Left cardiac atrium (tissue), 4 donors: ENCODE measurements at places on chromosomes 4 and X. TPM values are rescaled to one million over a fixed set of nuclear protein-coding genes. Genes with fewer than 3 reads are reported as not detected.

SLC6A14 gene
- not detected for total RNA-seq

LRAT gene
- 0.29 TPM for total RNA-seq

CXCL8 gene
- 3.1 TPM for total RNA-seq

GLRA2 gene
- not detected for total RNA-seq

DGAT2L6 gene
- not detected for total RNA-seq

DUX4 gene
- total RNA-seq, result not detected

MCF2 gene
- 0.24 TPM for total RNA-seq

TMEM255A gene
- 1.4 TPM for total RNA-seq

SGCB gene
- 74.5 TPM for total RNA-seq

TASL gene
- 0.53 TPM for total RNA-seq

LRP2BP gene
- total RNA-seq, result 1.9 TPM

UBE2K gene
- 52.2 TPM for total RNA-seq

SPOCK3 gene
- not detected for total RNA-seq

CXCL13 gene
- not detected for total RNA-seq

CENPI gene
- 0.88 TPM for total RNA-seq

F8A2 gene
- total RNA-seq, result not detected

PAGE2B gene
- total RNA-seq, result not detected

ABLIM2 gene
- 14.3 TPM for total RNA-seq

VSIG4 gene
- total RNA-seq, result 182 TPM

CNOT6L gene
- 24.1 TPM for total RNA-seq

KLHL13 gene
- total RNA-seq, result 6.8 TPM

RIPPLY1 gene
- not detected for total RNA-seq

SPANXN4 gene
- total RNA-seq, result not detected

AKAP4 gene
- not detected for total RNA-seq

VEGFC gene
- total RNA-seq, result 8.5 TPM

AFP gene
- not detected for total RNA-seq

PYURF gene
- total RNA-seq, result 53.4 TPM

EFNB1 gene
- 25.4 TPM for total RNA-seq

LIMCH1 gene
- 200 TPM for total RNA-seq

USP17L19 gene
- not detected for total RNA-seq

HSD17B10 gene
- 98.9 TPM for total RNA-seq

RASL11B gene
- 8.0 TPM for total RNA-seq

MND1 gene
- 0.62 TPM for total RNA-seq

HSD17B11 gene
- total RNA-seq, result 24.1 TPM

DOK7 gene
- total RNA-seq, result 38.2 TPM

HAND2 gene
- total RNA-seq, result 63.2 TPM

TCEAL9 gene
- total RNA-seq, result 42.1 TPM

CXorf65 gene
- not detected for total RNA-seq

CTAG2 gene
- not detected for total RNA-seq

FMR1NB gene
- total RNA-seq, result not detected

HMX1 gene
- not detected for total RNA-seq

SPIN2A gene
- 0.44 TPM for total RNA-seq

SPIN3 gene
- total RNA-seq, result 6.6 TPM

ADAMTS3 gene
- 1.2 TPM for total RNA-seq

PASD1 gene
- not detected for total RNA-seq

NSG1 gene
- 16.8 TPM for total RNA-seq

MAGEC3 gene
- not detected for total RNA-seq

POU4F2 gene
- not detected for total RNA-seq

COL4A6 gene
- 13.7 TPM for total RNA-seq

SORCS2 gene
- 2.4 TPM for total RNA-seq

RNF128 gene
- 1.1 TPM for total RNA-seq

ATOH1 gene
- total RNA-seq, result not detected

NKX6-1 gene
- not detected for total RNA-seq

SSX4B gene
- total RNA-seq, result not detected

LRCH2 gene
- 5.2 TPM for total RNA-seq
